ENCODE measurements at places on chromosomes 5 and 9.
A peak's percentile ranks its signal among the peaks of the same experiment; 100 is the strongest.

DNA sequence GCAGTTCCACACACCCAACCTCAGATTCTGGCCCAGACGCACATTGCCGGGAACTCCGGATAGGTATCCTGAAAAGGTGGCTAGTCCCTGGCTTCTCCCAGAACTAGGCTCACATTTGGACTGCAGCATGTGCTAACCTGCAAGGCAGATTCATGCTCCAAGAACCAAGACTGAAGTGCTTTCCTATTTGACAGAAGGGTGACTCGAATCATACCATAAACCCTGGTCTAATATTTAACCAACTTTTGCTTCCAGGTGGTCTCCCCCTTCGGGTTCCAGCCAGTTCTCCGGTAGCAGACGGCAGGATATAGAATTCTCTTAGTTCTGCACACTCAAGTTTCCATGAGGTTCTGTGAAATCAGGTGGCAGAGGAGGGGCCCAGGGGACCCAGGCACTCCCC lies 7.6 kb downstream of the PTGES start:
- DNase-seq: no peak

- DNase-seq: no peak
Observed at GRCh38 chr5:126486332-126486731, 63.1 kb downstream of the GRAMD2B start.

- DNase-seq: no peak
Observed at GRCh38 chr5:4643190-4643589, 496.9 kb upstream of the ADAMTS16 start.

DNA sequence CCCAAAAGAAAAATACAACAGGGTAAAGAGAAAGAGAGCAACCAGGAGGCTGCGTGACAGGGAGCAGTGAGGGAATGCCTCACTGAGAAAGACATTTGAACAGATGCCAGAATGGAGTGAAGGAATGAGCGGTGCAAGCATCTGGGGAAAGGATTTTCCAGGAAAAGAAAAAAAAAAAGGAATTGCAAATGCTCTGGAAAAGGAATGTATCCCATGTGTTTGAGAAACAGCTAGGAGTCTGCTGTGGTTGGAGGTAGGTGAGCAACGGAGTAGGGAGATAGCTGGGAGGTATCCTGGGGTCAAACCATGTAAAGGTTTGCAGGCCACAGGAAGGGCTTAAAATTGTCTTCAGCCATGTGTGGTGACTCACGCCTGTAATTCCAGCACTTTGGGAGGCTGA lies 23.6 kb upstream of the CEMIP2 start:
- DNase-seq: no peak

DNA sequence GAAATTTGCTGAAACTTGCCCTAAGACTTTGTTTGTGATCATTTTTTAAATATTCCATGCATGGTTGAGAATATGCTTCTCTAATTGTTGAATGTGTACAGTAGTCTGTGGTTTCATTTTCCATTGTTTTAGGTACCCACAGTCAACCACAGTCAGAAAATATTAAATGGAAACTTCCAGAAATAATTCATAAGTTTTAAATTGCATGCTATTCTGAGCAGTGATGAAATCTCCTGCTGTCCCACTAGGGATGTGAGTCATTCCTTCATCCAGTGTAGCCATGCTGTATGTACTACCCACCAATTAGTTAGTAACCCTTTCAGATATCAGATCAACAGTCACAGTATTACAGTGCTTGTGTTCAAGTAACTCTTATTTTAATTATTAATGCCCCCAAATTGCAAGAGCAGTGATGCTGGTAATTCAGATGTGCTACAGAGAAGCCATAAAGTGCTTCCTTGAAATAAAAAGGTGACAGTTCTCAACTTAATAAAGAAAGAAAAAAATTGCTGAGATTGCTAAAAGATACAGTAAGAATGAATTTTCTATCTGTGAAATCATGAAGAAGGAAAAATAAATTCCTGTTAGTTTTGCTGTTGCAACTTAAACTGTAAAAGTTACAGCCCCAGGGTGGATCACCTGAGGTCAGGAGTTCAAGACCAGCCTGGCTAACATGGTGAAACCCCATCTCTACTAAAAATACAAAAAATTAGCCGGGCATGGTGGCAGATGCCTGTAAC lies 79.9 kb upstream of the FBXL17 start:
- no peak for DNase-seq

DNA sequence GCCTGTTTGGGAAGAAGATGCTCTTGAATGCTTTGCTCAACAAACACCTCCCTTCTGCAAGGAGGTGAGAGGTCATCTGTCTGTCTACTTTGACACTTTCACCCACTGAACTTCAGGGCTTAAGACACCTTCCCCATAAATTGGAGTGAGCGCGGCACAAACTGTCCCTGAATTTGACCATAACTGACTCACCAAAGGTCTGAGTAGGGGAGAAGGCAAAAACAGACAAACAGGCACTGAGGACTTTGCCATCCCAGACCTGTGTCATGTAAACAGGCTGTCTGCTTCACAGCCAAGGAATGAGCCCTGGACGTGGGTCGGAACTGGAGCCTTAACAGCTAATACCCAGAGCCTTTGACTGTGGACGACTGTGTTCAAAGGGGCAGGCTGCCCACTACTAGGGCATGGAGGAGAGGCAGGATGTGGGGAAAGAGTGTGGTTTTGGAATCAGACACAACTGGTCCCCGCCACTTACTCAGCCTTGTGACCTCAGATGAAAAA lies 320.9 kb upstream of the KLF4 start:
- DNase-seq: no peak

- no peak for DNase-seq
Observed at GRCh38 chr9:115999498-115999897, 154.1 kb upstream of the PAPPA start.

GRCh38 chr9:31908158-31908890 lies 476.1 kb upstream of the ACO1 start:
- DNase-seq: no peak

- no peak for DNase-seq
Observed at GRCh38 chr5:171657473-171657872, 128.1 kb upstream of the SMIM23 start.

- DNase-seq: no peak
Observed at GRCh38 chr9:126113756-126114408, 212.7 kb upstream of the MVB12B start.

- peak; percentile 60 for DNase-seq
Observed at GRCh38 chr9:129412814-129413536, 207.9 kb downstream of the C9orf50 start.

DNA sequence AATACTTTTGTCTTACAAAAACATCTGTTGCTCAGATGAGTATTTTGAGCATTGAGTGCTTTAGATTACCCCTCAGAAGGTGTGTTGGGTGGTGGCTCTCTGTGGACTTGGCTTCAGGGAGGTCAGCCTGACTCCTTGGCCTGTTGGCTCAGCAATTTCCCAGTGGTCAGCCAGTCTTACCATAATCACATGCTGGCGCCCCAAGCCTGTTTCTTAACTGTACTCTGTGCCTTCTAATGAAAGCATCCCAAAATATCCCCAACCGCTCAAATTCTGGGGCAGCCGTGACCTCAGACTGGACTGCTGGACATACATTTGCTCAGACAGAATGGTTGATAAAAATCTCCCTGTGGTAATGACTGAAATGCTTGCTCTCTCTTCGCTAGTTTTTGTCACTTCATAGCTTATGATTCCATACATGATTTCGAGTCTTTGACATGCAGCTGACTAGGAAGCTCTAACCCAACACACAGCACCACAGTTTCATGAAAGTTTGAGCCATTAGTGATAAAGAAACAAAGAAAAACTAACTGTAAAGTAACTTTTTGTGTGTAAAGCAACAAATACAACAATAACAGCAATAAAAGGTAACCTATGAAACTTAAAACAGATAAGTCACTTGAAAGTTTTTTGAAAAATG lies 562.2 kb upstream of the MEF2C start:
- DNase-seq: no peak

GRCh38 chr9:35001285-35001677 lies 11.7 kb downstream of the DNAJB5 start:
- DNase-seq: no peak

GRCh38 chr5:137453483-137454080 lies 45.5 kb downstream of the SPOCK1 start:
- DNase-seq: peak; percentile 8

DNA sequence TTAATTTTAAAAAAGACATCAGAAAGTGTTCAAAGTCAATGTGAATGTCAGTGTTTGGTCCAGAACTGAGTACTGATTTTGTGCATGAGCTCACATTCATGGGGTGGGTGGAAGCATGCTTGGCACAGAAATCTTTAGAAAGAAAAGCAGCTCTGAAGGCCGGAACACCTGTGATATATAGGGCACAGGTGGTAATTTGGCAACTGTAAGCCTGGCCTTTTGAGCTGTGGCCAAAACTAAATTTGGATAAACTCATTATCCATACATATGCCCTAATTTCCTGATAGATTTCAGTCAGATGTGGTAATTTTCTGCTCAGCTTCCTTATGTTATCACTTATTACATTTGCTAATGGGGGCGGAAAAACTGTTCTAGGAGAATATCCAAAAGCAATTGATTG lies 211.4 kb downstream of the HCN1 start:
- no peak for DNase-seq

DNA sequence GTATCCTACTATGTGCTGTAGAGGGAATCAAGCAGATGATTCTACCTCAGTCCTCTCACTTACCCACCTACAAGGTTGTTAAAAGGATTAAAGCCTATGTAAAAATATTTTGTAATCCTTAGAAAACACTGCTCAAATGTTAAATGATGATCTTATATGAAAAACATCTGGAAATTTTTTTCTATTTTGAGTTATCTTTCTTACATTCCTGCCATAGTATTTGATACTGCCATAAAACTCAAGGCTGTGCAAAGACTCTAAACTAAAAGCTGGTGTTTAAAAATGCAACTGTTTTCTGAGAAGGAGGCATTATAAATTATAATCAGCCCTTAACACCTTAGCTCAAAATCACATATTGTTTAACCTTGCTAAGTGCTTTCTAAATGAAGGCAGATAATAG lies 474.2 kb downstream of the PRELID2 start:
- no peak for DNase-seq

DNA sequence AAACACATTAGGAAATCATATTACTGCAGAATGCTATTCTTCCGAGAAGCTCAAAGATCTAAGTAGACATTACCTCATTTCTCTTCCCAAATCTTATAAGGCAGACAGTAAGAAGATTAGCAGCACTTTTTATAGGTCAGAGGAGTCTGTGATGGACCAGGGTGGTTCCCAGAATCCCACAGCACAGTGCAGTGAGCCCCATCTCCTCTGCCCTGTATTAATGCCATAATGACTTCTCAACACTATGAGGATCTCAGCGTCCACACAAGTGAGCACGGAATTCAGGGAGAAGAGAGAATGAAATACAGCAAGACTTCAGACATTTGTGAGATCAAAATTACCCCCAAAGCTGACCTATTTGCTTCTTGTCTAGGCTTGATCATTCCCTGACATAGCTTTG lies 49.9 kb downstream of the PRUNE2 start:
- no peak for DNase-seq

- DNase-seq: no peak
Observed at GRCh38 chr9:6926436-6926835, 168.7 kb downstream of the KDM4C start.

DNA sequence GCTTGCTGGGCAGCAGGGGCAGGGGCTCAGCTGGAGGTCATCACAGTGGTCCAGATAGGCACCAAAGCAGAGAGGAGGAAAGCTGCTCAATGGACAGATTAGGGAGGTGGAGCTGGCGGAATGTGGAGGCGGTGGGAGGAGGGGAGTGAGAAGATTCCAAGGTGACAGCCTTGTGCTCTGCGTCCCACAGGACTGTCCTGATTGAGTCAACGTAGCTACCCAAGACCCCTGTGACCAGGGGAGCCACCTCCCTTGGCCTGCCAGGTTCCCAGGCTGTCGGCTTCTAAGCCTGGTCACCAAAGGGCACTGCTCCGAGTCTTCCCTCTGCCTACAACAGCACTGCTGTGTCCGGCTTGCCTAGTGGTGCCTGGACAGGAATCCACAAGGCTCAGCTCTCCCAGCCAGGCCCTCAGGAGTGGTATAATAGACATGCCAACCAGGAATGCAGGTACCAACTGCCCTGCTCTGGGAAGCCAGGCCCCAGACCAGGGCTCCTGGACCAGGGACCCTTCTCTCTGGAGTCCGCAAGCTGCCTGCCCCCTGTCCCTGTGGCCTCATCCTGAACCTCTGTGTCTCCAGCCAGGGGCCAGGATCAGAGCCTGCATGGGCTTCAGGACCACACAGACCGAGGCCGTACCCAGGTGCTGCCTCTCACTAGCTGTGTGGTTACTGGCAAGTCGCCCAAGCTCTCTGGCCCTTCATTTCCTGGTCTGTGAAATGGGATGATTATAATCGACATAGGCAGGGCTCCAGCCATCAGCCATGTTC lies 67.9 kb downstream of the STK10 start:
- DNase-seq: no peak

GRCh38 chr5:122129306-122129705 lies at the start of gene ZNF474:
TSS of gene ZNF474 (plus strand) at chr5:122129546. CDS start at chr5:122151991, 22,445 bp downstream.
- DNase-seq: no peak

DNA sequence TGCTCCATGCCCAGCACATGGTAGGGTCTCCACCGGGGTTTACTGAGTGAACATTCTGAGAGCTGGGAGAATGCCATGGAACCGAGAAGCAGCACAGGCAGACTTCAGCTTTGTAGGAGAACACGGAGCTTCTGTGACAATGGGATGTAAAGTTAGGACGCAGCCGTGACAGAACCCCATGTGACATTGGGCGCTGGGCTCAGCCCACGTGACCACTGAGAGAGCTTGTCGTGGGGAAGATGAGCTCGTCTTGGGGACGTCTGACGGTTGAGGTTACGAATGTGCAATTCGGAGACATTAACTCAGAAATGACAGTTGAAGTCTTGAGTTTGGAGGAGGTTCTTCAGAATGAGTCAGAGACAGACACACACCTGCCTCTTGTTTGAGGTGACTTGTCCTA lies 13.5 kb downstream of the SDHA start:
- no peak for DNase-seq

DNA sequence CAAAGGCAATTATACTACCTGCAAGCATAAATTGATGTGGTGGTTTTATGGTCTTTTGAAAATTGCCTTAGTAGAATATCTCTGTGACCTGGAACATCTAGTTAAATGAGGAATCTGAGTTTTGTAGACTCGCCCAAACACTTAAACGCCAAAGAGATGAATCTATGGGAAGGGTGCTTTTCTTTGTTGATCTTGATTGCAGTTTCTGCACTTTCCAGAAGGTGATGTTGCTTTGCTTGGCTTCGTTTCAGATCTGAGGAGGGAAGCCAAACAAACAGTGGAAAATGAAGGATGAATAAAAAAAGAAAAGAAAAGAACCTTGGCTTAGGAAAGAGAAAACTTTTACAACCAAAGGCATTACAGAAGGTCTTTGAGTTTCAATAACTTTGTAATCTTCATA lies 1021.2 kb downstream of the NR2F1-AS1 start:
- DNase-seq: no peak

DNA sequence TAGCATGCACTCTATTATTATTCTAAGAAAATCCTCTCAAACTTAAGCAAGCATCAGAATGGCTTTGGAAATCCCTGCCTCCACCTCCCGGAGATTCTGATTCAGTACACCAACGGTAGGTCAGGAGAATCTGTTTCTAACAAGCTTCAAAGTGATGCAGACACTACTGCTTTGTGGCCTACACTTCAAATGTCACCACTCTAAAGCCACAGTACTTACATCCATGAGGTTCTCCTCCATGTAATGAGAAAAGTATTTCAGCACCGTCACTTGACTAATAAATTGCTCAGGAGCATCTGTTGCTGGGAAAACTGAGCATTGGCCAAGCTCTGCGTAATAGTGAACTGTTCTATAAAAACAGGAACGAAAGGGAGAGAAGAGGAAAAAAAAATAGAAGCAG lies 4.8 kb downstream of the PLK2 start:
- no peak for DNase-seq

GRCh38 chr5:36875051-36875789 lies 1.3 kb upstream of the NIPBL start:
- DNase-seq: peak; percentile 70

Data from activated naive CD4-positive, alpha-beta T cell treated with anti-CD3 and anti-CD28 coated beads for 36 hours (primary cell).